C1 segment of cervical spinal cord (tissue), 14 donors: ENCODE measurements at places on chromosomes 11 and 22.

DNA sequence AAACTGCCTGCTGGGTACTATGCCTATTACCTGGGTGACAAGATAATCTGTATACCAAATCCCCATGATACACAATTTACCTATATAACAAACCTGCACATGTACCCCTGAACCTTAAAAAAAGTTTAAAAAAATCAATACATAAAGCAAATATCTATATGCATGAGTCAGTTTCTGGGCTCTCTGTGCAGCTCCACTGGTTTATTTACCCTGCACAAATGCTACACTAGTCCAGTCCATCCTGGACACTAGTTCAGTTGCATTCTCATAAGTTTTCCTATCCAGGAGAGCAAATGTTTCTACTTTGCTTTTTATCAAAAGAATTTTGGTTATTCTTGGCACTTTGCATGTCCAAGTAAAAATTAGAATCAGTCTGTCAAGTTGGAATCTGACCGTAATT is 99.8 kb upstream of the OLFML1 start:
- DNase-seq: no peak

- DNase-seq: no peak
Measured at GRCh38 chr11:111539426-111540113, 950 bp upstream of the LAYN start.

DNA sequence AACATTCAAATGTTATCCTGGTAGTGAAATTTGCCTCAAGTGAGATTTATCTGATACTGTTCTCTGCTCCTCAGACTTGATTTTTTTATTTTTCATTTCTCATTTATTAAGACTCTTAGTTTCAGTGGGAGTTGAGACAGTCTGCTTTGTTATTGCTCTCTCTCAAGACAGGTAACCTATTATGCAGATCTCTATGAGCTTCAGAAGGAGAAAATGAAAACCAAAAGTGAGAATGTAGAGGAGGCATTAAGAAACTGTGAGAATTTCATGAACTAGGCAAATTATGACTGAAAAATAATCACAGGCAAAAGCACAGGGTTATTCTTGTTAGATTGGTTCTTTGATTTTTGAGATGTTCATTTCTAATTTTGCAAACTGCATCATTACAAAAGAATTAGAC is 290.0 kb upstream of the CHORDC1 start:
- DNase-seq: no peak

- DNase-seq: no peak
Measured at GRCh38 chr11:93498641-93499040, 44.5 kb downstream of the SMCO4 start.

DNA sequence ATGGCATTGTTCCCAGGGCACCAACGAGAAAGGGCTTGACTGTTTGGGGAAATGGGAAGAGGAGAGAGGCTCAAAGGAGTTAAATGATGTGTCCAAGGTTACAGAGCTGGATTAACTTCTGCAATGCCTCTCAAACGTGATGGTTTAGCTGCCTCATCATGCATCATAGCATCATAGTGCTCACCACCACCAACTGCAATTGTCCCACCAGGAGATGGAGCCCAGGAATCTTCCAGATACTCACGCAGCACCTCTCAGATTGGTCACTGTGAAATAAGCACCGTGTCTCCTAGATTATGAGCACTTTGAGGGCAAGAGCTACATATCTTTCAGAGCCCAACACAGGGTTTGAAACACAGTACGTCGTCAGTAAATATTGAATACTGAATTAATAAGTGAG is 69.2 kb downstream of the PRSS23 start:
- no peak for DNase-seq

DNA sequence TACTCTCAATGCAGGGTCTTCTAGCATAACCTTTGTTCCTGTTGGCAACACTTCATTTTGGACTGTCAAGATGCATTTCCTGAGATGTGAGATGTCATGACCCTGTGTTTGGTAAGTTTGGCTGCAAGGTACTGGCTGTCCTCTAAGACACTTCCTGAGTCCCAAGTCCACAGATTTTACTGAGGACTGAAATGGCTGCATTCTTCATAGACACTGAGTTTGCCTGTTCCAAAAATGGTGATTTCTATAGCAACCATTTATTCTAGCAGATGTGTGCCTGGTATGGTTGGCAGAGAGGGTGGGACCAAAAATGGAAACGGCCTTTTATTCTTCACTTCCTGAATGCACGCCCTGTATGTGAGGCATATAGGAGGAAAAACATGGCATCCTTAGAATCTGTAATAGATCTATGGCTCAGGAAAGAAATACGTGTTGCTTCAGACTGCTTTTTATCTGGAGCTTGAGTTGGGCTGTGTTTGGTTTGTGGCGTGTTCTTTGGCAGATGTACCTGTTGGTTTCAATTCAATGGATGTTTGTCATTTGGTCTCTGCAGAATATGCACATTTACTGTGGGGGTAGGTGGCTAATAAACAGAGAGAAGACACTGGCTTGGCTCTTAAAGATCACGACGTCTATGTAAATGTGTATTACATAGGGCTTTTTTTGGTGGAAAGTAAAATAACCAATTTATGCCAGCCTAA is 62.4 kb downstream of the ZBTB16 start:
- no peak for DNase-seq

- DNase-seq: no peak
Measured at GRCh38 chr22:29658176-29658575, 54.7 kb downstream of the NF2 start.

GRCh38 chr11:78201096-78201818 is 12.5 kb downstream of the USP35 start:
- no peak for DNase-seq

- no peak for DNase-seq
Measured at GRCh38 chr11:72808331-72808798, 5.8 kb upstream of the ATG16L2 start.

DNA sequence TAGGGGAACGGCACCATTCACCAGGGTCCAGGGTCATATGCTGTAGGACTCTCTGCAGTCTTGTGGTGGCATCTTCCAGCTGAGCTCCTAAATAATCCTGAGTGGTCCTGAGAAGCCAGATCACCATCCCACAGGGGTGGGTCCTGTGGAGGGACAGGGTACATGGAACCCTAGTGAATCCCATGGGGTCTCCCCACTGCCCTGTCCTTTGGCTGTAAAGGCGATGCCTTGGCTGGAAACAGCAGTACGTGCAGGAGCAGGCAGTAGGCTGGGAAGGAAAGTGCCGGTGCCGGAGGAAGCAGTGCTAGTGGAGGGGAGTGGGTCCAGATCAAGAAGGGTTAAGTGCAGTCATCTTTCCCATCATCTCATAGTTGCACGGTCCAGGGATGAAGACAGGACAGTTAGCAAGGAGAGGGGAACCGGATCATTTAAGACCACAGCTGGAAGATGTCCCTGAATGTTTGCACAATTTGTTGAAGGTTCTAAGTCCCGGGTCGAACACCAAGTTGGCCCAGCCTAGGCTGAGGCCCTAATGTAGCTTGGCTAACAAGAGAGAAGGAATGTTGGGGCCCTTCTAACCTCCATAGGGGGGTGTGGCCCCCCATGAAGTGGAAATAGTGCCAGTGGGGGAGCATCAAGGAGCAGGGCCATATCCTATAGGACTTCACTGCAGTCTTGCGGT is 18.1 kb downstream of the TSPAN32 start:
- no peak for DNase-seq

- no peak for DNase-seq
Measured at GRCh38 chr11:96203567-96204365, 139.2 kb downstream of the MAML2 start.

DNA sequence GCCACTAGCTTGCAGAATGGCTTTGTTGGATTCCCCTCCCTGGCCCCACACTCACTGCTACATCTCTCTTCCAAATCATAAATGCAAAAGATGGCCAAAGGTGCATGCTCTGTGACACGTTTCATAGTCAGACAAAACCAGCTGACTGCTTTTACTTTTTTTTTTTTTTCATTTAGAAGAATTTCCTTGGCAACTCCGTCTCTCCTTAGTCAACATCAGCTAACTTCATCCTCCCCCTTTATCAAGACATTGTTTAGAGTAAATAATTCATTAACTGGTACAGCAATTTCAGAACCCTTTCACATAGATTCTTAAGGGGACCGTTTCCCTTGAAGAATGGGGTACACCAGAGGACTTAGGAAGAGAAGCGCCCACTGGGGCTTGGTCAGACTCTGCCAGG is 16.0 kb downstream of the KCNQ1OT1 start:
- no peak for DNase-seq

GRCh38 chr22:34099278-34099677 is 179.0 kb upstream of the LARGE1 start:
- DNase-seq: no peak

- DNase-seq: no peak
Measured at GRCh38 chr11:104965735-104966134, 2.6 kb downstream of the CASP4 start.

DNA sequence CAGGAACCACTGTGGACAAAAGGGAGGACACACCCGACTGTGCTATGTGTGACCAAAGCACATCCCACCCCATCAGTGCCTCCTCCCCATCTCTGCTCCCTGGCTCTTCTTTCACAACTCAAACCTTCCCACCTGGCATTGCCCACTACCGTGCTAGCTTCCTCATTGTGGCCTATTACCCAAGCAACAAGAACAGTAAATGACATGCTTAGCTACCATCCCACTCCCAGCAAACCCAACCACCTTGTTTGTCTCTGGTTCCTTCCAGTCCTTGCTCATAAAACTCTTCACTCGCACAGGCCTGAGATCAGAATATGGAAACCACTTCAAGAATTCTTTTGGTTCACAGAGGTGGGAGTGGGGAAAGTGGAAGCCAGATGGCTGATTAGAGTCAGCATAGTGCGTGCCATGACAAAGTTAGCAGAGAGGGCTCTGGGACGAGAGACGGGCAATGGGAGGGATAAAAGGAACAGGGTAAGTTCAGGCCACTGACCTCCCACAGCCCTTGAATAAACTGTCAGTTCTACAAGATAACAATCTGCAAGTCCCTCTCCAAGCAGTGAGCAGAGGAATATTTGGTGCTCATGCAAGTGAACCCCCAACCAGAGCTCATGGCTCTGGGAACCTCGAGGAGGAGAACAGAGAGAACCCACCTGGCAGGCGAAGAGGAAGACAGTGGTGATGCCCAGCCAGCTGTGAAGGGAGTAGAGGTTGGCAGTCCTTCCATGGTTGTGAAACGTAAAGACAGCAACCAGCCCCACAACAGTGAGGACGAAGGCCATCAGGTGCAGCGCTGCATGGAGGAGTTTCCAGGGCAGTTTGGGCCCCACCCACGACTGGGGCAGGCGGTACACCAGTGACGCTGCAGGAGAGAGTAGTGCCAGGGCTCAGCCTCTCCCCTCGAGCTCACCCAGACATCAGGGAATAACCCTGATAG is 8.3 kb downstream of the CYB561A3 start:
- no peak for DNase-seq

DNA sequence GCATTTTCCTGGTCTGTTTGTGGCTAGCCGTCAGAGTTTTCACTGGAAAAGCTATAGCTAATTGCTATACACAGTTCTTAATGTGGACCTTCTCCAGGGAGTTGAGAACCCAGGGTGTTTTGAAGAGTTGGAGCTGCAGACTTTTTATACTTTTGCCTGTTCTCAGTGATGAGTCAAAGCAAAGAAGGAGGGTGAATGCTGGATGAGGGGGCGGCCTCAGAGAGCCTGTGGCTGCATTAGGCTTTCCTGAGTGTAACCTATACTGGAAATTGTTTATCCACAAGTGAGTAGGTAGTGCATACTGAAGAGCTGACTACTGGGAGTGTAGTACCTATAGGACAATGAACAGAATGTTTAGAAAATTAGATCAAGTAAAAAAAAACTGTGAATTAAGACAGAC is 79.7 kb upstream of the HORMAD2 start:
- DNase-seq: no peak

DNA sequence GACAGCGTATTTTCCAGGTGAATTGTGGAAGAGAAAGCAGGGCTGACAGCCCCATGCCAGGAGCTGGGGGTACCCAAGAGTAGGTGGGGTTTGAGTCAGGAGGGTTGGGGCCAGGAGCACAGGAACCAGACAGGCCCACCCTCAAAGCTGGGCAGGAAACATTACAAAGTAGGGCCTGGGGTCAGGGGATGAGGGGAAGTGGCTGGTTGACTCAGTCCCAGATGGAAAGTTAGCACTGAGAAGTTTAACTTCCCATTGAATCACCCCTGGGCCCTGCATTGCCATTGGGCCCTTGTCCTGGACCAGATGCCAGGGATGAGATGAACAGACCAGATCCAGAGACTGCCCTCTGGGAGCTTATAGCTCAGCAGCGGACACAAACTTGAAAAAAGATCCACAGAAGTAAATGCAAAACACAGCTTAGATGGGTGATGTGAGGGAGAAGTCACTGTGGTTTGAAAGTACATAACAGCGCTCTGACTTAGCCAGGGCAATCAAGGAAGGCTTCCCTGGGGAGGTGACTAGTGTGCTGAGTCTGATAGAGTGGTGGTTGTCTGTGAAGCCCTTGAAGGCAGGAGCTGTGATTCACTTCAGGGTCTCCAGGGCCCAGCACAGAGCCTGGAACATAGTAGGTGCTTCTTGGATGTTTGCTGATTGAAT is 2.2 kb downstream of the MAFF start:
- DNase-seq: no peak
